COR-L47 (cell line): ENCODE measurements at places on chromosomes 16 and 17.
A peak's percentile ranks its signal among the peaks of the same experiment; 100 is the strongest.

DNA sequence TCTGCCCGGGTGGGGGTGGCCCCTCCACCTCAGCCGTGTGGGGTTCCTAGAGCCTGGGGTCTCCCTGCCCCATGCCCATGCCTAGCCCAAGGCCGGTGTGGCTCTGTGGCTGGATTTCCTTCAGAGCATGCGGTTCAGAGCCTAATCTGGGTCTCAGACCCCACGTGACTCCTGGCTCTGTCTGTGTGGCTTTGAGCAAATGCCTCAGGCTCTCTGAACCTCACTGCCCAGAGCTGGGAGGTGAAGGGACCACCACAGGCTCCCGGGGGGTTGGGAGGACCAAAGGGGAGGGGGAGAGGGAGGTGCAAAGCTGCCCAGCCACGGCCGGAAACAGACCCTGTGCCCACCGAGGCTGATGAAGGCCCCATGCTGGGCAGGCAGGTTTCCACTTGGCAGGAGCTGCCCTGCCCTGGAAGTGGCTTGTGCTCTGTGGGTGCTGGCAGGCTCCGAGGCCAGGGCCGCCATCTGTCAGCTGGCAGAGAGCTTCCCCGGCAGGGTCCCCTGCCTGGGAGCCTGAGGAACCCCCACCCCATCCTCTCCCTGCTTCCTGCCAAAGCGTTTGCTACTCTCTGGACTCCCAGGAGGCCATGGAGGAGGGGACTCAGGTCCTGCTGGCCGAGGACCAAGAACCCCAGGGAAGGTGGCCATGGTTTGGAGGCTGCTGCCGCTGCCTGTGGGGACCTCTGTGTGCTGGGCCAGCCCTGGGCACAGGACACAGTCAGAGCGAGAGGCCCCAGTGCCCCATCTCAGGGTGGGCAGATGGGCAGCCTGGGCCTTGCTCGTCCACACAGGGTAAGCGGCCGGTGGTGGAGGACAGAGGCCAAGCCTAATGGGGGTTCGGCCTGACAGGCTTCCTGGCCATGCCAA lies 4.0 kb downstream of the CDH15 start:
- peak; percentile 48 for DNase-seq

- no peak for DNase-seq
Observed at GRCh38 chr16:19419698-19420075, 2.0 kb downstream of the TMC5 start.

- DNase-seq = no peak
Observed at GRCh38 chr17:47898241-47898640, 2.2 kb downstream of the SP2 start.

DNA sequence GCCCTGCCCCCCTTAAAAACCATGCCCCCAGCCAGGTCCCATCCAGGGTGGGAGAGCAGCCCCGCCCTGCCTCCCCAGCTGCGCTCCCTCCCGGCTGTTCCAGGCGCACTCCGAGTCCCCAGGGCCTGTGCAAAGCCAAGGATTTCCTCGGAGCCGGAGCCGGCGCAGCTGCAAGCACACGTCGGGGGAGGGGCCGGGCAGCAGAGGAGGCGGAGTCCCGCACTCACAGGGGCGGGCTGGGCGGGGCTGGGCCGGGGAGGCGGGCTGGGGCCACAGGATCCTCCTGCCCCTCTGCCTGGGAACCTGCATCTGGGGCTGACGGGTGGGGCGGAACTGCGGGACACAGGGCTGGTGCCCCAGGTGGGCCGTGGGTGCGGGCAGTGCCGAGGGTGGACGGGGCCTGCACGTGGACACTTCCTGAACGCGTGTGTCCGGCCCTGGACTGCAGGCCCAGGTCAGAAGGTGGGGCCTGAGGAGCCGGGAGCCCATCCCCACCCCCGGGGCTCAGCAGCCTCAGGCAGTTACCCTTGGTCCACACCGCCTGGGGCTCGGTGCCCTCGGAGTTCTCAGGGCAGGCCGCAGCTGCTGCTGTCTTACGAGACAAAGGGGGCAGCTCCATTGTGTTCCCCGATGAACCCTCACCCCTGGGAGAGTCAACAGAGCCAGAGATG lies 24.0 kb upstream of the SSTR5 start:
- peak; percentile 22 for DNase-seq

DNA sequence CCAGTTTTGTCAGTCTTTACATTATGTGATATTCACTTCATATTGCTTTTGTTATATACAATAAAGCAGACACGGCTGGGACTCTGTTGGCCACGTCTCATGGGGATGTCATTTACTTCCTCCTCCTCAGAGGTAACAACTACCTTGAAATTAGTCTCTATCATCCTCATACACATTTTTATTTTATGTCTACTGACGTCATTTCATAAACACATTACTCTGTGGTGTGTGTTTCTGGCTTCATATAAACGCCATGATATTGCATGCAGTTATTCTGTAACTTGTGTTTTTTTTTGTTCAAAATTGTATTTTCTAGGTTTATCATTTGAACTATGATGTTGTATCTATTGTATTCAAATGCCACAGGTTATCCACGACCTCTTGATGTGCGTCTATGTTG lies 13.4 kb upstream of the IRF8 start:
- DNase-seq = no peak

GRCh38 chr16:27225536-27226360 lies 22.4 kb downstream of the KDM8 start:
- DNase-seq = peak; percentile 17

DNA sequence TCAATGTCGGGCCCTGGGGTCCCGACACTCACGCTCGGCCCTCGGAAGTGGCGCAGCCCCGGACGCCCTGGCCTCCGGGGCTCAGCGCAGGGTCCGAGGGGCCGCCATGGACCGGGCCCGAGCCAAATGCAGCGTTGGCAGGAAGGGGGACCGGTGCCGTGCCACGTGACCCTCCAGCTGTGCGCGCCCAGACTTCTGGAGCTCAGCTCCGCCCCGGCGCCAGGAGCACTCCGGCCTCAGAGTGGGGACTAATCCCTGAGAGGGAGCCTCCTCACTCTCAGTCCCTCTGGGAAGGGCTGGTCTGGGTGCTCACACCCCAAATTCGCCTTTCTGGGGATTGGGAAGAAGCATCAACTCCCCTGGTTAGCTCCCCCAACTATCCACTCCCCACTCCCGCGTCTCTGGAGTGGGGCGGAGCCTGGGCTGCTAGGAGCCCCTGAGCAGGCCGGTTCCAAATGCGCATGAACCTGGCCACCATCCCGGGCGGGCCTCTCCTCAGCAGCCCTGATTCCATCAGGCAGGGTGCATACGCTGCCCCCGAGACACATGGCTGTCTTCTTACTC lies at the start of gene B3GNT9:
Gene B3GNT9 (minus strand): TSS at position 166 of the 564 bp plus-strand sequence. CDS start 513 bp downstream, outside the sequence.
- DNase-seq = peak; percentile 65

DNA sequence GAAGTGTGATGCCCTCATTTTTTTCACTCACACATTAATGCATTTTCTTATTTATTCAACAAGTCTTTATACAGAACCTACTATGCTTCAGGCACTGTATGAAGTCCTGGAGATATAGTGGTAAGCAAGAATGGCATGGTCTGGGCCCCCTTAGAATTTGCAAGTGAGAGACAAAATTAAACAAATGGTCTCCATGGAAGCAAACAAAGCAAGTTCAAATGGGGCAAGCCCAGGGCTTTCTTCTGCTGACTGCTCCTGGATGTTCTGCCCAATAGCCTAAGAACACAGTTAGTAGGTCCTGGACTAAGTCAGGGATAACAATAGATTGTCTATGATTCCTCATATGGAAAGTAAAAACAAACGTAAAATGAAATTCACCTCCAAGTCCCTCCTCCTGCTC lies 31.3 kb upstream of the DDX52 start:
- DNase-seq = no peak

- no peak for DNase-seq
Observed at GRCh38 chr16:17259751-17260270, 210.9 kb downstream of the XYLT1 start.

- DNase-seq = peak; percentile 70
Observed at GRCh38 chr17:28901866-28902818, 737 bp downstream of the DHRS13 start.

GRCh38 chr16:10964039-10964890 lies 19.9 kb downstream of the CLEC16A start:
- DNase-seq = peak; percentile 48

- peak; percentile 37 for DNase-seq
Observed at GRCh38 chr17:37220607-37220953, 155.2 kb upstream of the C17orf78 start.

DNA sequence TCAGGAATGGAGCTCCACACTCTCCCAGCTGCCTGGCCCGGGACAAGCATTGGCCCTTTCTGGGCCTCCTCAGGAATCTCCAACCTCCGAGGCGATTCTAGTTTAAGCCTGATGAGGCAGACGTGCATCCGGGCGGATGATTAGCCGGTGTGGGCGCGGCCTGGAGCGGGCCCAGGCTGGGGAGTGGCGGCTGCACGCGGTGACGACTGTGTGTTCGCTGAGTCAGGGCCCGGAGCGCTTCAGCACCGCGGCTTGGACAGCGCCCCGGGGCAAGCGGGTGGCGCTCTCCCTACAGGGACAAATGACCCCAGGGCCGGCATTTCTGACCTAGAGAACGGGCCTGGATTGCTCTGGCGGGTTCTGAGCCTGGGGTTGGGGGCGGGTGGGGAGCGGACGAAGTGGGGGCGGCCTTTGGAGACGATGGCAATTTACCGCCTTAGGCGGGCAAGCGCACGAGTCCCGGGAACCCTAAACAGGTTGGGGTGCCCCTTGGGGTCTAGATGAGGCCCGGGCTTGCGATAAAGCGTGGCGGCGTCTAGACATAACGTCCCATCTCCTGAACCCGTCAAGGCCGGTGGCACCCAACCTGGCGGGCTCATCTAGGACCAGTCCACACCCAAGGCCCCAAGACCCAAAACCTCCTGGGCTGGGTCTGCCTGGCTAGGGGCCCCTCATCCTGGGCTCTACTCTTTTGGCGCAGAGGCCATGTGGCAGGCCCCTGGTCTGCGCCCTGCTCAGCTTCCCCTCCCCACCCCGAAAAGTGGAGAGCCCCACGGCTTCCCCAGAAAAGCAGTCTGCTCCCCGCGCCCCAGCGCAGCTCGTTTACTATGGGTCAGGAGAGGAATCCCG lies 22.3 kb upstream of the ZNHIT3 start:
- DNase-seq = no peak

- DNase-seq = no peak
Observed at GRCh38 chr17:81932333-81932983, 4.6 kb downstream of the PYCR1 start.

DNA sequence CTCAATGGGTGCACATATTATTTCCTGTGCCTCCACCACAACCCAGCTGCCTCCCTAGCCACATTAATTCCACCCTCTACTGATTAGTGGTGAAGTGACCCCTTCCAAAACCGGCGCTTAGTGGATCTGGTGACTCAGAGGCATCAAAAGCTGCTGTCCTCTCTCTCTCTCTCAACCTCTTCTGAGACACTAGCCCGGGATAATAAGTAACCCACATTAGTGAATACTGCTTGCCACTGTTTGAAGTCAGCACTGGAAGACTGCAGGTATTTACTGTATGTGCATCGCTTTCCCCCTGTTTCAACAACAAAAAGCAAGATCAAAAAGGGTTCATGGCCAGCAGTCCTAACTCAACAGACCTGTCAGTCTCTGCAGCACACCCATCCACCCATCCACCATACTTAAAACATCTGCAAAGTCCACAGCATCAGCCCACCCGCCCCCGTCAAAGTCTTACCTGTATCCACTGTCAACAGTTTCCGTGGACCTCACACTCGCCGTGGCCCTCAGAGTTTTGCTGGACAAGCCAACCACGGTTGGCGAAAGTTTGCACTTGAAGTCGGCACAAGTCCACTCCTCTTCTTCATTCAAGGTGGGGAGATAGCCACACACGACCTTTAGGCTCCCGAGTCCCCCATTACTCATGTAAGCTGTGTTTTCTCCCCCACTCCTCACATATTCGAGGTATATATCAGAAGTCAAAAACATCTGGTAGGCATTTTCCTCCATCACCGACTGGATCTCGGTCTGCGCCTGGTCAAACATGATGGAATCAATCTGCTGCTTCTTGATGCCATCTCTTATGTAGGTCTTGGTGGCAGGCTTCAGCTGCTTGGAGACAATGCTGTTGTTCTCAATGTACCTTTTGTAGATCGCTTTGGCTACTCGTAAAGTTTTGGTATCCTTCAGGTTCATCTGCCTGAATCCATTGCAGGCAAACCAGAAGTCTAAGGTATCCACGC lies 3.8 kb downstream of the AXIN2 start:
- DNase-seq = no peak

GRCh38 chr17:40290629-40291280 lies 3.1 kb downstream of the CDC6 start:
- peak; percentile 57 for DNase-seq

GRCh38 chr17:61260071-61260797 lies 139.4 kb upstream of the TBX2 start:
- no peak for DNase-seq

DNA sequence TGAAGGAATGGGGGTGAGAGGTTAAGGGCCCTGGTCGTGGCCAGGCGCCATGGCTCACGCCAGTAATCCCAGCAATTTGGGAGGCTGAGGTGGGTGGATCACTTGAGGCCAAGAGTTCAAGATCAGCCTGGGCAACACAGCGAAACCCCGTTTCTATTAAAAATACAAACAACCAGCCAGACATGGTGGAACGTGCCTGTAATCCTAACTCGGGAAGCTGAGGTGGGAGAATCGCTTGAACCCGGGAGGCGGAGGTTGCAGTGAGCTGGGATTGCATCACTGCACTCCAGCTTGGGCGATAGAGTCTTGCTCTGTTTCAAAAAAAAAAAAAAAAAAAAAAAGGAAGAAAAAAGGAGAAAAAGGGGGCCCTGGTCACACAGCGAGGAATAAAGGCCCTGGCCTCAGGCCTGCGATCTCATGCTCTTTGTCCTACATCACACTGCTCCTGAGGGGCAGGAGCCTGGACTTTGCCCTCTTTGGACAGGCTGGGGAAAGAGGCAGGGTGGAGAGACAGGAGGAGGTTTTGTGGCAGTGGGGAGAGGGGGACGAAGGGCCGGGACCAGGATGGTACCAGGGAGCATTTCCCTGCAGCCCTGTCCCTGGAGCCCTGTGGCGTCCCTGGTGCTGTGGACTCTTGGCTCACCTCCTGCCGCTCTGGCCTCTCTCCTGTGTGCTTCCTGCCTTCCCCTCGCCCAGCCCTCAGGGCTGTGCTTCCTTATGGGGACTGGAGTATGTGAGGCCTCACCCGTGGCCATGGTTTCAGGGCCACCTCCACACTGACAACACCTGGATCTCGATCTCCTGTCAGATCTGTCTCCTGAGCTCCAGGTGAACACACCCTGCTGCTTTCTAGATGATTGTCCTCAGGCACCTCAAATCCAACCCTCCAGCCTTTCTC lies 19.7 kb upstream of the SLC25A19 start:
- no peak for DNase-seq

DNA sequence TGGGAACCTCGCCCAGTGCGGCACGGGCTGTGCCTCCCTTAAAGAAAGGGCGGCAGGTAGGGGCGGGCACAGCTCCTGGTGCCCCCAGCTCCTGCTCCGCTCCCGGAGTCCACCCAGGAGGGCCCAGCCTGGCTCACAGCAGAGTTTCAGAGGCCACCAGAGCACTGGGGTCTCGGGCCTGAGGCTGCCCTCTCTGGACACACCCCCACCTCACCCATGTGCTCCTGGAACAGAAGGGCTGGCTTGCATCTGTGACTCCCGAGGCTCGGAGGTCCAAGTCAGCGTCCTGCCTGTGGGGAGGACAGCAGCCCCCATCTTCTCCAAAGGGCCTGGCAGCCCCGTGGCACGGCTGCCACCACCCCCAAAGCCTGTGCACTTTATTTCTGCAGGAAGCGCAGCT lies 62.7 kb downstream of the RBFOX3 start:
- no peak for DNase-seq

GRCh38 chr17:60840456-60840855 lies 162.8 kb downstream of the BCAS3 start:
- DNase-seq = no peak
